ENCODE measurements at places on chromosomes 7 and 10.

GRCh38 chr7:65974876-65975275 lies 7.1 kb downstream of the GUSB start:
- no peak for DNase-seq

DNA sequence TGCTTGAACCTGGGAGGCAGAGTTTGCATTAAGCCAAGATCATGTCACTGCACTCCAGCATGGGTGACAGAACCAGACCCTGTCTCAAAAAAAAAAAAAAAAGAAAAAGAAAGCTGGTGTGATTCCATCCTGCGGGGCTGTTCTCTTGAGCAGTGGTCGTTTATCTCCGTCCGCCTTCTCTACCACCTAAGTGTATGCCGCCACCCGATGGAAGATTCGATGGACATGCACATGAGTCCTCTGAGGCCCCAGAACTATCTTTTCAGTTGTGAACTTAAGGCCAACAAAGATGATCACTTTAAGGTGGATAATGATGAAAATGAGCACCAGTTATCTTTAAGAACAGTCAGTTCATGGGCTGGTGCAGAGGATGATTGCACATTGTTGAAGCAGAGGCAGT lies 65.7 kb downstream of the ABRAXAS2 start:
- DNase-seq, result no peak

- no peak for DNase-seq
Measured at GRCh38 chr10:84493361-84493760, 165.0 kb downstream of the CCSER2 start.

GRCh38 chr7:68866200-68866570 lies 732.1 kb upstream of the AUTS2 start:
- no peak for DNase-seq

GRCh38 chr10:133396035-133396624 lies 2.2 kb downstream of the MTG1 start:
- DNase-seq, result no peak

DNA sequence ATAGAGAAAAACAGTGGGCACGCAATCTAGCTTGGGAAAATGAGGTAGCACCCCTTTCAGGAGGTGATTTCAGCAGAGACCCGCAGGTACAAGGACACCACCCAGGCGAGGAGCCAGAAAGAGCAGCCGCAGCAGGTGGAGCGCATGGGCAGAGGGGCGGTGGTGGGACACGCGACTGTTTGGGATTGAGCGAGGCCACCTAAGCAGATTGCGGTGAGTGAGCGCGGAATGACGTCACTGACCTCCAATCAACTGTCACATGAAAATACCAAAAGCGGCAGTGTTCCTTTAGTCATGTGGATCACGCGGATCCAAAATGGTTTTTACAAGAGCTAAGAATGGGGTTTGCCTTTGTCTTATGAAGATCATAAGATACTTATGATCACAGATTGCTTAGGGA lies 40.2 kb upstream of the SLC26A3 start:
- DNase-seq, result no peak

DNA sequence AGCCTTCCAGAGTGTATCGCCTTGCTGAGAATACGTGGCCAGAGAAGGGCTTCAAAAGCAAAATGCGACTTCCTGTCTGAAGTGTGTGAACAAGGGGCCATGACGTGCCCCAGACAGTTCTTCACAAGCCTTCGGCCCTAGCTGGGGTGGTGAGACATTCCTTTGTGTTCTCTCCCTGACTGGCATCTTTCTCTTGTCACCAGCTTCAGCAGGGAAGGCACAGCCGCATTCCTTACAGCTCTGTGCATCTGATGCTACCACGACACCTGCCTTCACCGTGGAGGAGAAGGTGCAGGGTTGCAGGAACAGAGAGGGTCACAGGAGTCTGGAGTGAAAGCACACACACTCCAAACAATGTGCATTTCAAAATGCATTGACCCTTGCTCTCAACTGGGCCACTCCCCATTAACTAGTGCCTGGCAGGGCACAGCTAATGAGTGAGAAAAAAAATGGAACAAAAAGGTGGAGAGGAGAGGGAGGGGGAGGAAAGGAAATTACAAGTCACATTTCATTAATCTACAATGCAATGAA lies 93.4 kb downstream of the GPR26 start:
- no peak for DNase-seq

DNA sequence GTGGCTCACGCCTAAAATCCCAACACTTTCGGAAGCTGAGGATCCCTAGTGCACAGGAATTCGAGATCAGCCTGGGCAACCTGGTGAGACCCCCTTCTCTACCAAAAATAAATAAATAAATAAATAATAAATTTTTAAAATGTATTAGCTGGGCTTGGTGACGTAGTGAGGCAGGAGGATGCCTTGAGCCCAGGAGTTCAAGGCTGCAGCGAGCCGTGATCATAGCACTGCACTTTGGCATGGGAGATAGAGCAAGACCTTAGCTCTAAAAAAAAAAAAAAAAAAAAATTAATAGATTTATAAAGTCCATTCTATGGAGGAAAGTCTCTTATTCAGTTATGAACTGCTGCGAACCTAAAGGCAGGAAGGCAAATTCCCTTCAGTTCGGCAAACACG lies 1.1 kb upstream of the PTPN12 start:
- DNase-seq, result no peak

- no peak for DNase-seq
Measured at GRCh38 chr10:16662923-16663322, 141.2 kb upstream of the C1QL3 start.

GRCh38 chr10:119542357-119542987 lies at the start of gene RGS10:
RGS10 (minus strand) TSS chr10:119542719; CDS start chr10:119542638, 81 bp downstream.
- DNase-seq, result peak; percentile 55

GRCh38 chr10:61798713-61799112 lies 102.8 kb upstream of the ARID5B start:
- no peak for DNase-seq

DNA sequence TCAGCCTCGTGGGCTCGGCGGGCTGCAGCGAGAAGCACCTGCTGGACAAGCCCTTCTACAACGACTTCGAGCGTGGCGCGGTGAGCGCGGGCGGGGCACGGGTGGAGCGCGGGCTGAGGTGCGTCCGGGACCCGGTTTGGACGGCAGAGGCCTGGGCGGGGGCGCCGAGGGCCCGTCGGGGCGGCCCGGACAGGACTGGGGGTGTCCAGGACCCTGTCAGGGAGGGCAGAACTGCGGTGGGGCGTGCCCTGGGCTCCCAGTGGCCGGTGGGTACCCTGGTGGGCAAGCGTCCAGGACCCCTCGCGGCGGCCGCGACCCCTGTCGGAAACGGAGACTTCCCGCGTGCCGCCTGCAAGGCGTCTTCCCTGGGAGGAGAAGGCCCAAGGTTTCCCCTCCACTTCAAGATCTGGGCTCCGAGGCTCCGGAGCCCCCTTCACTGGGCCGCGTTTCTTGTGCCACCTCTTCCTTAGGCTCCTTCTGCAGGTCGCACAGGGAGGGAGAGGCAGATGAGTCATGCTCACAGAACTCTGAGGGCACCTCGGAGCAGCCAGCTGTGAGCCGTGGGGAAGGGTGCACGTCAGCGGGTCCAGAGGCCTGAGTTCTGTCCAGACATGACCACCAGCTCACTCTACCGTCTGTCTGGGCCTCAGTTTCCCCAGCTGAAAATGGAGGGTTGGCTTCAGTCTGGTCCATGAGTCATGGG lies 485 bp downstream of the ALOX5 start:
- no peak for DNase-seq

GRCh38 chr7:157267956-157268355 lies 68.8 kb upstream of the DNAJB6 start:
- no peak for DNase-seq

DNA sequence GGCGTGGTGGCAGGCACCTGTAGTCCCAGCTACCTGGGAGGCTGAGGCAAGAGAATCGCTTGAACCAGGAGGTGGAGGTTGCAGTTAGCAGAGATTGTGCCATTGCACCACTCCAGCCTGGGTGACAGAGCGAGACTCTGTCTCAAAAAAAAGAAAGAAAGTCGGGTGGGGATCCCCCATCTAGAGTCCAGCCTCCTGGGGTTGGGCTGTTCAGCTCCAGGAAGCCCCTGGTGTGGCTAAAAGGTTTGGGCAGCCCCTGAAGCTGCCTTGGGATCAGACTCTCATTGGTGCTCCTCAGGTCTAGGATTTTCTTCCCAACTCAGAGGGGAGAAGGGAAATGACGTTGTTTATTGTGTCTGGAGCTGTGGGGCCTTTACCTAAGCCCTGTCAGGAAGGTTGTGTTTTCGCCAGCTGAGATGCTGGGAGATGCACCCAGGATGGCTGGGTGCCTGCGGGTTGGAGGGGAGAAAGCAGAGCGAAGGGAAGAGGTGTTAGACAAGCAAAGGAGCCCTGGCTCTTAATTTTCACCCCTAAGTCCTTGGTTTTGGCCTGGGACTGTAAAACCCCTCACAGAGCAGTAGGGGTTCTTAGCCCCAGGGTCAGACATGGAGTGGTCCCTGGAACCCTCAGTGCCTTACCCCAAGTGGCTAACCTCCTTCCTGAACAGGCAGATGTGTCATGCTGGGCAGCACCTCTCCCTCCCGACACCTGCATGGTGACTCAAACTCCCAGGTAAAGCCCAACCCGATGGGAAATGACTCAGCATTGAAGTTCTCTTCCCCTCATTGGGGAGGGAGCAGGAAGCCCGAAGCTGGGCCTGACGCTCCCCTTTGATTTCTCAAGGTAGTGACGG lies 21.1 kb downstream of the PLAU start:
- no peak for DNase-seq

- DNase-seq, result no peak
Measured at GRCh38 chr10:1448252-1448930, 288.9 kb downstream of the ADARB2 start.

DNA sequence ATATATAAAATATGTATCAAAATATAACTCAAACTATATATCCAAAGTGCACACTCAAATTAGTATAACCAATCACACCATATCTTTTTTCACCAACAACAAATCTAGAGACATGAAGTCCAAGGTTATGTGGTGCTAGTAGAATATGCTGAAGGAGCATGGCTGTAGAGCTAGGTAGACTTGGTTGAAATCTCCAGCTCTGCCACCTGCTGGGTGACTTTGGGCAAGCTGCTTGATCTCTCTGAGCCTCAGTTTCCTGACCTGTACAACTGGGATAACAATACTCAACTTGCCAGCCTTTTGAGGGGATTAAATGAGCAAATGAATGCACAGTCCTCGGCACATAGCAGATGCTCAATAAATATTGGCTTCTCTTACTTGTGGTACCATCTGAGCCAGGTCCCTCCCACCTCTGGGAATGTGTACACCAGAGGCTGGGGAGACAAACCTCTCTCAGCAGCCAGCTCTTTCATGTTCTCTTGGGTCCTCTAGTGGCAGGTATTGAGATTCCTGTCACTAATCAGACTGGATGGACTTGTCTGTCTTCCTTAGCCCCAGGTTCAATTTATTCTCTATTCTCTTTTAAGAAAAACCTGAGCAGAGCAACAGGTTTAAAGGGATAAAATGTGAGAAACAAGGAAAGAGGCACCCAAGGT lies 94.3 kb upstream of the PDE1C start:
- no peak for DNase-seq

DNA sequence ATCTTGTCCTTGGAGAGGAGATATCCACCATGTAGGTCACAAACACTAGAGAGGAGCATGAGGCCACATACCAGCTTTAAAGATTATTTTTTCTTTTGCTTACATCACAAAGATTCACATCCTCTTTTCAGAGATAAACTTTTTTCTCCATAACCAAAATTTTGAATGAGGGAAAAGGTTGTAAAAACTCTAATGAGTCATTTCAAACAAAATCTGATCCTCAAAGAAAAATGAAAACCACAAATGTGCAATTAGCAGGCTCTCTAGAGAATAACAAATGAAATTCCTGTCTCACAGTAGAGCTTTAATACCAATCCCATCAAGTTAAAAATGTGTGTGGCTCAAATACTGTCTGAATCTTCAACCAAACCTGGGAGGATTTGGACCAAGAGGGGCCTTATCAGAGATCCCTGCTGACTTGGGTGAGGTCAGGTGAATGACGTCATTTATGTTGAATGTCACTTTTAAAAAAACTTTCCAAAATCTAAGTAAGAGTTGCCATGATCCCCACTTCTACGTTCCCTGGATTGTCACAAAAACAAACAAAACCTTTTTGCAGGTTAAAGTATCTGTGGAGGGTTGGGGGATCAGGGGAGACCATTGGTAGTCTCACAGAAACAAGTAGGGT lies 261.5 kb upstream of the NPSR1 start:
- DNase-seq, result no peak

DNA sequence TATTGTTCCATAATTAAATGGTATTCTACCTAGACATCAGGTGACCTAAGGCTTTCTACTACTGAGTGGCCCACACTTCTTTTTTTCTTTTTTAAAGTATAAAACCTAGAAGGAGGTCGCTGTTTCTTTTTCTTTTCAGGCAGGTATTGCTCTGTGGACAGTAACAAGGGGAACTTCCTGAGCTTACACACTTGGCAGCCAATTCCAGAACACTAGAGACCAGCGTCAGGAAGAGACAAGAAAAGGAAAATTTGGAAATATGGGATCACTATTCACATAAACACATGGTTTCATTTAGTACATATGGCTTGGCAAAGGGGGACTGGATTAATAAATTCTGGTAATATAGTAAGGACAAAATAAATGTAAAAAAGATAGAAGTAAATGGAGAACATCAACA lies 141.9 kb downstream of the RSU1 start:
- no peak for DNase-seq

GRCh38 chr7:2514473-2515423 lies 4.8 kb upstream of the LFNG start:
- DNase-seq, result no peak

- DNase-seq, result no peak
Measured at GRCh38 chr7:151143261-151144015, 24.1 kb downstream of the GBX1 start.

DNA sequence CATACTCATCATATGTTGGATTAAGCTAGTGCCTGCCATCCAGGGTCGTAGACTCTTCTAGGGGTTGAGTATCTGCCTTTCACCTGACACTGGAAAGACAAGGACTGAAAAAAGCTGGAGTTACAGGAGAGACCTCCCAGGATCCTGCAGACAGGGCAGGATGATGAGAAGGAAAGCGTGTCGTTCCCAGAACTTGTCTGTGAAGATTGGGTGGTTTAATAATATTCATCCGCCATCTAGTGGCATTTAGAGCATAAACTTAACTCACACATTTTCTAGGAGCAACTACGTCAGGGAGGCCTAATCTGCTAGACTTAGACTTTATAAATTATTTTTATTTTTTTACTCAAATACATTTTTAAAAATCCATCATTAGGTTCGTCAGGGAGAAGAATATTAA lies 59.6 kb downstream of the ADRB1 start:
- no peak for DNase-seq

DNA sequence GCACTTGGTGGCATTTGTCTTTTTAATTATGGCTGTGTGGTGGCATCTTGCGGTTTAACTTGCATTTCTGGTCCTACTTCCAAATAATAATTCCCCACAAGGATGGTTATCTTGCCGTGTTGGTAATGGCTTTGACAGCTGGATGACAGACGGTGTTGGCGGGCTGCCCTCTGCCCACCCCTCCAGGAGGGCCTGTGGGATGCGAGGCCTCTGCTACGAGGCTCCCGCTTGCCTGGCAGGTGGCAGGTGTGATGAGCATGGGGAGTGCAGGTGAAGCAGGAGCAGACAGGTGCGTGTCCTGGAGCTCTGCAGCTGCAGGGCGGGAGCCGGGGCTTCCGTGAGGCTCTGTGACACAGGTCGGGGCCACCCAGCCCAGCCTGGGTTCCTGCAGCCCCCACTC lies 11.8 kb downstream of the INPP5A start:
- DNase-seq, result no peak
